ENCODE measurements at places on chromosomes 1 and 21. TPM values are rescaled to one million over a fixed set of nuclear protein-coding genes. Genes with fewer than 3 reads are reported as not detected.

The UBE2U gene
- total RNA-seq, result not detected

The ODF2L gene
- total RNA-seq, result 66.8 TPM

The OLIG1 gene
- not detected for total RNA-seq

The C1orf94 gene
- not detected for total RNA-seq

The PTGS2 gene
- total RNA-seq, result 4.2 TPM

The WDR4 gene
- total RNA-seq, result 12.1 TPM

- no peaks in the 10 kb centered on the region for H3K4me1 ChIP-seq
- peaks cover 5% of the 10 kb centered on the region for H3K27me3 ChIP-seq
- no peak for DNase-seq
Observed at GRCh38 chr1:11352816-11353799, 80.1 kb downstream of the UBIAD1 start.

DNA sequence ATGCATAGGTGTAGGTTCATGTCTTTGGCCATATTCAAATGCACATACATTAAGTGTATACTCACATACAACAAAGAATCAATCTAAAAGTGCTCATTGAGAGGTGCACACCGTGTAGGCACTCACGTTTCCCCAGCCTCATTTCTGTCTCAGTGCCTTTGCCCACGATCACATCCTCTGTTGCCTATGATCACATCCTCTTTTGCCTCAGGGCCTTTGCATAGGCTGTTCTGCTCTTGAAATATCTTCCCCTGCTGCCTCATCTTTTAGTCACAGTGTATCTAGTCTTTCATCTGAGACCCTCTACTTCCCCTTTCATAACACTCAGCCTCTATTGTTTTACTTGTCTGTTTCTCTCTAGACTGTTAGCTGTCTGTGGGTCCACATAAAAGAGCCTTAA is 69.3 kb downstream of the FOXD2 start:
- no peak for DNase-seq
- H3K27me3 ChIP-seq, result peaks cover 12% of the 10 kb centered on the region
- H3K36me3 ChIP-seq, result no peaks in the 10 kb centered on the region
- H3K4me1 ChIP-seq, result peaks cover 4% of the 10 kb centered on the region

- DNase-seq, result no peak
- H3K4me1 ChIP-seq, result peaks cover 4% of the 10 kb centered on the region
- no peak overlapping the region for H3K27ac ChIP-seq
- H3K4me3 ChIP-seq, result no peak overlapping the region
- H3K27me3 ChIP-seq, result no peaks in the 10 kb centered on the region
Observed at GRCh38 chr1:151475175-151475574, 15.9 kb upstream of the POGZ start.

GRCh38 chr1:150024156-150024555 is 13.6 kb upstream of the OTUD7B start:
- H3K36me3 ChIP-seq, result no peaks in the 10 kb centered on the region
- DNase-seq, result no peak
- no peaks in the 10 kb centered on the region for H3K4me1 ChIP-seq
- no peak overlapping the region for H3K27ac ChIP-seq
- H3K27me3 ChIP-seq, result no peaks in the 10 kb centered on the region

DNA sequence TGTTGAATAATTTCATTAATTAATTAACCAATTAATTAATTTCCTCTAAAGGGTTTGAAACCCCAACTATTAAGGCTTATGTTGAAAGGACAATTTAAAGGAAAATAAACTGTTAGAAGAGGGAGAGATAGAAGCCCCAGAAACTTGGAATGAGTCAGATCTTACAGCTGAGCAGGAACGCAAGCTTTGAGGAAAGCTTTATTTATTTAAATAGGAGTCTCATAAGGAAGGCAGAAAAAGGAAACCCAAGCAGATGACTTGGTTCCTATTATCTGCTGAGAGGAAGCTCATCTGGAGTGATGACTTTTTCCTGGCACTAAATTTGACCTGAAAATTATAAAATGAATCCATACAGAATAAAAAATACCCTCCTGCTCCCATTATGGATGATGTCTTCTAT is 105.1 kb downstream of the ROR1 start:
- peaks cover 3% of the 10 kb centered on the region for H3K4me1 ChIP-seq
- no peak for DNase-seq
- H3K27me3 ChIP-seq, result no peaks in the 10 kb centered on the region
- H3K36me3 ChIP-seq, result no peaks in the 10 kb centered on the region

GRCh38 chr1:107919953-107920352 is 45.0 kb downstream of the VAV3 start:
- no peaks in the 10 kb centered on the region for H3K4me1 ChIP-seq
- H3K4me3 ChIP-seq, result no peak overlapping the region
- H3K27me3 ChIP-seq, result no peaks in the 10 kb centered on the region
- H3K27ac ChIP-seq, result no peak overlapping the region
- DNase-seq, result no peak
- H3K36me3 ChIP-seq, result no peaks in the 10 kb centered on the region

GRCh38 chr1:204143276-204144041 is 8.4 kb downstream of the ETNK2 start:
- no peak overlapping the region for H3K27ac ChIP-seq
- H3K36me3 ChIP-seq, result no peaks in the 10 kb centered on the region
- H3K4me3 ChIP-seq, result no peak overlapping the region
- no peaks in the 10 kb centered on the region for H3K4me1 ChIP-seq
- H3K27me3 ChIP-seq, result no peaks in the 10 kb centered on the region

- no peak overlapping the region for H3K27ac ChIP-seq
- H3K4me3 ChIP-seq, result no peak overlapping the region
- DNase-seq, result no peak
- no peaks in the 10 kb centered on the region for H3K27me3 ChIP-seq
- no peaks in the 10 kb centered on the region for H3K4me1 ChIP-seq
Observed at GRCh38 chr1:76620371-76620770, 246.9 kb upstream of the ST6GALNAC5 start.

GRCh38 chr1:230915078-230915477 is 46.8 kb upstream of the C1orf198 start:
- no peaks in the 10 kb centered on the region for H3K27me3 ChIP-seq
- H3K4me1 ChIP-seq, result no peaks in the 10 kb centered on the region
- no peaks in the 10 kb centered on the region for H3K36me3 ChIP-seq
- no peak for DNase-seq
- no peak overlapping the region for H3K4me3 ChIP-seq

DNA sequence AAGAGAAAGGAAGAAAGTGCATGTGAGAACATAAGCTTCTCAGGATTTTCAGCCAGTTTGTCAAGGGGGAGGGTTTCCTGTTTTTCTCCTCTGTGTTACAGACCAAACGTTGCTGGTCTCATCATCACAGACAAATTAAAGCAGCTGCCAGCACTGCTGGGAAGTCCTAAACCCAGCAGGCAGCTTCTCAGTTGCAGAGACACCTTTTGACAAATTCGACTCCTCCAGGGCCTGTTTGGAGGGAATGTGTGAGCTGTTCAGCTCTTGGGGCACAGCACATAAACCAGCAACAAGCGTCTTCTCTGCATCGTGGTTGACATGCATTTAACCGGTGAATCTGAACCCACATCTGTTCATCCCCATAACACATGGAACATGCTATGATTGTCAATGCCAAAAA is 454.6 kb upstream of the RUNX1 start:
- DNase-seq, result no peak
- H3K27ac ChIP-seq, result no peak overlapping the region
- H3K27me3 ChIP-seq, result no peaks in the 10 kb centered on the region
- no peak overlapping the region for H3K4me3 ChIP-seq

DNA sequence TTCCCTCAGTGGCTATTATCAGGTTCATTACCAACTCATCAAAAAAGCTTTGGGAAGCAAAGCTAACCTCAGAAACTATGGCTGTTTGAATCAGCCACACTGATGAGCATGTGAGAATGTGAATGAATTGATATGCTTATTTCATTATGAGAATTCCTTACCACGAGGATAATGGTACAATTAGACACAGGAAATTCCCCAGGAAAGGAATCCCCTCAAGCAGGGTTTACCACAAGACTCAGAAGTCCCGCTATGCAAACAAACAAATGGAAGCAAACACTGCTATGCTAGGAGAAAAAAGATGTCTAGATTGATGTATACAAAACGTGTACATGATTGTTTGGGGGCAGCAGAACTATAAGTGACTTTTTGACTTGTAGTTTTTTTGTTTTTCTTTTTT is 205.0 kb downstream of the HMCN1 start:
- H3K27me3 ChIP-seq, result no peaks in the 10 kb centered on the region
- H3K36me3 ChIP-seq, result no peaks in the 10 kb centered on the region
- no peaks in the 10 kb centered on the region for H3K4me1 ChIP-seq
- DNase-seq, result no peak

GRCh38 chr1:117565745-117566455 is 39.9 kb upstream of the TENT5C start:
- H3K27me3 ChIP-seq, result no peaks in the 10 kb centered on the region
- H3K27ac ChIP-seq, result no peak overlapping the region
- H3K4me1 ChIP-seq, result peaks cover 28% of the 10 kb centered on the region
- no peaks in the 10 kb centered on the region for H3K36me3 ChIP-seq
- DNase-seq, result no peak

DNA sequence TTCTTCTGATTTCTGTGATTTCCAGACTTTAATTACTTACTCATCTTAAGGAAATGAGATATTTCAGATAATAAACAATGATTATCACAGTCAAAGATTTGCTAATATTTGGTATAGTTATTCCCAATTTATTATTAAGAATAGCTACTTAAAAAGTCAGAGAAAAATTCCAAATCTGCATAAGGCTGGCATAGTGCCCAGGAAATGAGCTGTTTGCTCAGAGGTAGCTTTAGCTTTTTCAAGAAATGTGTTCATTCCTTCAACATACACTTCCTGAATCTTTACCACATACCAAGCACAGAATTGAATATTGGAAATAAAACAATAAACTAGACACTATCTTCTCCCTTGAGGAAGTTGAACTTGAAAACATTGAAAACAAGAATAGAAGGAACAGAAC is 44.3 kb upstream of the KCNK1 start:
- no peaks in the 10 kb centered on the region for H3K36me3 ChIP-seq
- no peaks in the 10 kb centered on the region for H3K27me3 ChIP-seq
- DNase-seq, result no peak
- no peak overlapping the region for H3K27ac ChIP-seq
- H3K4me1 ChIP-seq, result no peaks in the 10 kb centered on the region

DNA sequence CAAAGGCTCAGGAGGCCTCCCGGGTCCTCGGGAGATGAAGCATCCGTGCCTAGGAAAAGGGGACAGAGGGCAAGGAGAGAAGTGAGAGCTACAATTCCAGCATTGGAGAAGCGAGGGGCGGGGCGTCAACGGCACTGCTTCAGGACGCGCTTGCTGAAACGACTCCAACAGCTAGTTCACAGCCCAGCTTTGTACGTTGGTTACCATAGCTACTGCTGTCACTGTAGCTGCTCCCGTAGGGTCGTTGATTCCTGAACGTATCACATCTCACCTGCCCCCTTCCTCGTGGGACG is 63.1 kb downstream of the TOR1AIP2 start:
- peak overlapping the region; percentile 58 for H3K27ac ChIP-seq
- peaks cover 23% of the 10 kb centered on the region for H3K4me1 ChIP-seq
- DNase-seq, result no peak
- H3K27me3 ChIP-seq, result no peaks in the 10 kb centered on the region
- no peak overlapping the region for H3K4me3 ChIP-seq

DNA sequence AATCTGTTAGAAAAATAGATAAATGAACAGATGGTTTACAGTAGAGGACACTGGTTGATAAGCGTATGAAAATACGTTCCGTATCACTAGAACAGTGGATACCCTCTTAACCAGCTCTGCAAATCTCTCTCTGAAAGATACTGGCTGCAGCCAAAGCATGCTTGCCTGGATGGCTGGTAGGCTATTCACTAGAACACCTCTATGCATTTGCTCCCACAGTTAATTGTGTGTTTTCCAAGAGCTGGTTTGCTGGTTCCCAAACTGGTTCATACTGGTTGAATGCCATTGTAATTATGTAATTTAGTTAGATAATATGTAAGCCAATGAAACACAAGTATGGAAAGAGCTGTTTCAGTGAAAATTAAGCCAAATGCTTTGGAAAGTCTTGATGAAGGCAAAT is 126.6 kb downstream of the C1orf21 start:
- no peaks in the 10 kb centered on the region for H3K36me3 ChIP-seq
- H3K4me1 ChIP-seq, result no peaks in the 10 kb centered on the region
- H3K4me3 ChIP-seq, result no peak overlapping the region
- H3K27me3 ChIP-seq, result no peaks in the 10 kb centered on the region
- no peak overlapping the region for H3K27ac ChIP-seq

DNA sequence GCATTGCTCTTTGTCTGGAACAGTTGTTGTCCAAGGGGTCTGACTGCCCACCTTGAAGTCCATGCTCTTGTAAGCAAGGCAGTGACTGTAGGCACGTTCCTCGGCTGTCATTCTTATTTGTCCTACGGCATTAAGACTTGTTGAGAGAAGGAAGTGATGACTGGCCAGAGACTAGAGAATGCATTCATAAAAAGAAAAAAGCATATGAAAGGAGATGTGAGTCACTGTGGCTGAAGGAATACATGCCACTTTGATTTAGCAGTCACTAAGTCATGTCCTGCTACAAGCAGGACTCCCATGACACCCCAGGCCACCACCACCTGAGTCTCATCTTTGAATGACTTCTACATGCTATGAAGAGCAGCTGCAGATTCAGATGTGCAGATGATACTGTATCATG is 50.5 kb downstream of the CNN3 start:
- H3K36me3 ChIP-seq, result no peaks in the 10 kb centered on the region
- no peak overlapping the region for H3K27ac ChIP-seq
- no peak overlapping the region for H3K4me3 ChIP-seq
- H3K4me1 ChIP-seq, result no peaks in the 10 kb centered on the region
- no peaks in the 10 kb centered on the region for H3K27me3 ChIP-seq

DNA sequence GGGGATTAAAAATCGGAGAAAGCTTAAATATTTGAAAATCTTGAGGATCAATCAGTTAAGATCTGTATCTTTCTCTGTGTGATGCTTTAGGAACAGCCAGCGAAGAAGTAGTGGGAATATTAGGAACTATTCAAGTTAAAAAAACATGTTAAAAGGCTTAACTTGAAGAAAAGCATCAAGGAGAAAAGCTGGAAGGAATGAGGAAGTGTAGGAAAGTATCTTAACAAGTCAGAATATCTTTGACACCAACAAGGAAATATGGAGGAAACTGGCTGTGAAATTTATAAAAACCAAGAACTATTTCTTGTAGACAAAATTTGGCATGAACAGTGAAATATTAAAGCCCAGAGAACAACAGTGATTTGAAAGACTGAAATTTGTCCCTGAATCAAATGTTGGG is 60.4 kb downstream of the ATF6 start:
- no peaks in the 10 kb centered on the region for H3K36me3 ChIP-seq
- H3K27ac ChIP-seq, result no peak overlapping the region
- no peaks in the 10 kb centered on the region for H3K27me3 ChIP-seq
- no peak overlapping the region for H3K4me3 ChIP-seq
- no peak for DNase-seq

DNA sequence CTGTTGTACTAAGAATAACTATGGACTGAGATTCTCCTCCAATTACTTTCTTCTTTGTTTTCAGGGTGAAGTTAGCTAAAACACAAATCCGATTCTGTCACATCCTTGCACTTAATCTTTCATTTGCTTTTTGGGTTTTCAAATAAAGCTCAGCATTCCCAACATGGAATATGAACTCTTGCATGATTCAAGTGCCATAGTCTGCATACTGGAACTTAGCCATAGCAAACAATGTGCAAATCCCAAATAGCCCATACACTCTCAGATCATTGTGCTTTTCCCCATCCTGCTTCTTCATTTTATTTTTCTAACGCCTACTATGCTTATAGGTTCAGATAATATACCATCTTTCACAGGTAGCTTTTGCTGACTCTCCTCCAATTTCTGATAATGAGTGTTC is 455.8 kb upstream of the PRMT6 start:
- DNase-seq, result no peak
- no peak overlapping the region for H3K4me3 ChIP-seq
- H3K4me1 ChIP-seq, result no peaks in the 10 kb centered on the region
- no peak overlapping the region for H3K27ac ChIP-seq

Data from thyroid gland (tissue), 4 donors.